ENCODE measurements at places on chromosomes 5 and 9. TPM values are rescaled to one million over a fixed set of nuclear protein-coding genes. Genes with fewer than 3 reads are reported as not detected.
A peak's percentile ranks its signal among the peaks of the same experiment; 100 is the strongest.

GRCh38 chr9:131874447-131874846 lies 134.6 kb upstream of the RAPGEF1 start:
- H3K27me3 ChIP-seq = no peaks in the 10 kb centered on the region
- DNase-seq = no peak
- no peaks in the 10 kb centered on the region for H3K4me1 ChIP-seq
- H3K4me3 ChIP-seq = no peak overlapping the region

- H3K27me3 ChIP-seq = no peaks in the 10 kb centered on the region
- DNase-seq = no peak
- no peak overlapping the region for H3K4me3 ChIP-seq
- H3K27ac ChIP-seq = no peak overlapping the region
Observed at GRCh38 chr9:82124090-82124489, 135.5 kb downstream of the SPATA31D1 start.

DNA sequence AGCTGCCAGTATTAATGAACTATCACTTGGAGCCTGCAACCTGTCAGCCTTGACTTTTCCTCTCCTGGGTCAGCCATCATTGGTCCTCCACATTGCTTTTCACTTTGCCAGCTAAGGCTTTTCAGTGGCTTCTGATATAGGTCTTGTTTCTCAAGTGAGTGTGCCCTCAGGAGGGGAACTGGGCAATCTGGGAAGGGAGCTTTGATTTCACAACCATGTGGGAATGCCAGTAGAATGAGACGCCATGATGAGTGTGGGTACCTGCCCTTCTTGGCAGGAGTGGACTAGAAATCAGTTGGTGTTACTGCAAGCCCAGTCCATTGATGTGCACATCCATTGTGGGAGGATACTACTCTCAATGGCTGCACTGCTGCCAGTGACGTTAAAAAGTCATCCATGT lies 54.1 kb downstream of the SH3GL2 start:
- H3K27ac ChIP-seq = no peak overlapping the region
- no peak overlapping the region for H3K4me3 ChIP-seq
- H3K27me3 ChIP-seq = no peaks in the 10 kb centered on the region
- no peak for DNase-seq

- peak; percentile 89 for DNase-seq
- H3K27me3 ChIP-seq = no peaks in the 10 kb centered on the region
- no peak overlapping the region for H3K27ac ChIP-seq
- no peaks in the 10 kb centered on the region for H3K36me3 ChIP-seq
- peaks cover 51% of the 10 kb centered on the region for H3K4me1 ChIP-seq
Observed at GRCh38 chr9:109506097-109506712, 8.1 kb upstream of the PTPN3 start.

GRCh38 chr5:146520731-146521130 lies 4.7 kb upstream of the GPR151 start:
- H3K4me1 ChIP-seq = peaks cover 21% of the 10 kb centered on the region
- H3K27ac ChIP-seq = no peak overlapping the region

GRCh38 chr9:101706261-101706798 lies 32.1 kb downstream of the GRIN3A start:
- no peak overlapping the region for H3K4me3 ChIP-seq
- no peak for DNase-seq
- H3K4me1 ChIP-seq = no peaks in the 10 kb centered on the region
- no peaks in the 10 kb centered on the region for H3K27me3 ChIP-seq
- no peaks in the 10 kb centered on the region for H3K36me3 ChIP-seq
- H3K27ac ChIP-seq = no peak overlapping the region

TAF1L gene
- not detected for total RNA-seq

All from HepG2 (cell line).